ENCODE measurements at places on chromosomes 11 and 22.
A peak's percentile ranks its signal among the peaks of the same experiment; 100 is the strongest.

- no peak for DNase-seq
- H3K36me3 ChIP-seq: no peaks in the 10 kb centered on the region
- H3K27me3 ChIP-seq: no peaks in the 10 kb centered on the region
- H3K27ac ChIP-seq: no peak overlapping the region
- no peak overlapping the region for H3K4me3 ChIP-seq
These were observed 12.1 kb downstream of the TYR start for GRCh38 chr11:89189776-89190175.

GRCh38 chr22:42685941-42686653, 34.6 kb downstream of the A4GALT start:
- H3K4me1 ChIP-seq: peaks cover 23% of the 10 kb centered on the region
- peak; percentile 41 for DNase-seq
- H3K4me3 ChIP-seq: no peak overlapping the region
- no peak overlapping the region for H3K27ac ChIP-seq
- H3K27me3 ChIP-seq: no peaks in the 10 kb centered on the region

DNA sequence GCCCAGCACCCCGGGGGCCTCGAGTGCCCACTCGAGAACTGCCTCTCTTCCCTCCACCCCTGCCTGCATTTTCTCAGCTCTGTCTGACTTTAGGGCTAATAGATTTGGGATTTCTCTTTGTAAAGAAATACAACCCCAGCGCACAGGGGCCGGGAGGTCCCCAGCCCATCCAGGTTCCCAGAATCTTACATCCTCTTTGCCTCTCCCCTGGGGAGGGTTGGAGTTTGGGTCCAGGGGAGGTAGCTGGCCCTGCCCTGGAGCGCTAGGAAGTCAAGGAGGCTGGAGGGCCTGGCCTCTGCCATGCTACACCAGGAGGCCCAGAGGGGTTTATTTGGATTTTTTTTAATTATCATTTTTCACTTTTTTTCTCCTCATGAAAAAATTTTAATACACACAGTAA, 65.7 kb upstream of the LMO1 start:
- peaks cover 70% of the 10 kb centered on the region for H3K4me1 ChIP-seq
- no peak for DNase-seq
- no peaks in the 10 kb centered on the region for H3K27me3 ChIP-seq
- H3K36me3 ChIP-seq: no peaks in the 10 kb centered on the region

GRCh38 chr11:13010749-13011465, 1.8 kb downstream of the RASSF10 start:
- peaks cover 61% of the 10 kb centered on the region for H3K27me3 ChIP-seq
- no peak overlapping the region for H3K27ac ChIP-seq
- peak; percentile 74 for DNase-seq
- H3K4me1 ChIP-seq: peaks cover 54% of the 10 kb centered on the region
- H3K4me3 ChIP-seq: peak overlapping the region; percentile 54
- no peaks in the 10 kb centered on the region for H3K36me3 ChIP-seq

GRCh38 chr11:5280582-5281102, 10.9 kb upstream of the HBE1 start:
- DNase-seq: peak; percentile 39
- H3K27me3 ChIP-seq: no peaks in the 10 kb centered on the region
- H3K27ac ChIP-seq: no peak overlapping the region

- H3K4me3 ChIP-seq: no peak overlapping the region
- H3K27me3 ChIP-seq: no peaks in the 10 kb centered on the region
- no peaks in the 10 kb centered on the region for H3K36me3 ChIP-seq
- peaks cover 10% of the 10 kb centered on the region for H3K4me1 ChIP-seq
These were observed 172.6 kb downstream of the WNT11 start for GRCh38 chr11:76033699-76034098.

DNA sequence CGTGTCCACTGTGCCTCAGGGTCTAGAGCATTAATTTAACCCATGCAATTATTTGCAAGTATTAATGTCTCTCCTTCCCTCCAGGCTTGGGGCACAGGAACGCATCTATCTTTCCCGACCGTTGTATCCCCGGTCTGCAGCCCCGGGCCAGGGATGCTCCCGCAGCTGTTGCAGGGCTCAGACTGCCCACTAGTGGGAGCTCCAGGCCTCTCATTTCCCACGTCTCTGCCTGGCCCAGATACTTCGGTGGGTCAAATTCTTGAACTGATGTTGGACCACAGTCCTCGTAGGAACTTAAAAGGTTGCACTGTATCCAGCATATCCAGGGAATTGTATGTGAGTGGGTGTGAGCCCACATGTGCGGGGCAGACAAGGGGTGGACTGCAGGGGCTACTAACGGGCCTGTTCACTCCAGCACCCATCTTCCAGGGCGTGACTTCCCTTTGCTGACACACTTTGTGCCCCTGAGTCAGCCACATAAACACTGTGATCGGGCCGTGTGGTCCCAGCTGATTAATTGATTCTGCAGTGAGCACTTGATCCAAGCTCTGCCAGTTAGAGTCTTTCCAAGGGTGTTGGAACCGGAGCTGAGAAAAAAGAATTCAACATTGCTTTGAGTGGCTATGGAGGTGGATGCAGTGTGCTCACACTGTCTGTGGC, 451.3 kb downstream of the TBC1D22A start:
- H3K4me1 ChIP-seq: no peaks in the 10 kb centered on the region
- H3K36me3 ChIP-seq: no peaks in the 10 kb centered on the region
- H3K27ac ChIP-seq: no peak overlapping the region
- peak; percentile 15 for DNase-seq
- H3K27me3 ChIP-seq: no peaks in the 10 kb centered on the region

GRCh38 chr11:45803971-45804760, 783 bp upstream of the SLC35C1 start:
- peak overlapping the region; percentile 64 for H3K4me3 ChIP-seq
- no peak overlapping the region for H3K27ac ChIP-seq
- DNase-seq: peak; percentile 79
- H3K27me3 ChIP-seq: peaks cover 38% of the 10 kb centered on the region

DNA sequence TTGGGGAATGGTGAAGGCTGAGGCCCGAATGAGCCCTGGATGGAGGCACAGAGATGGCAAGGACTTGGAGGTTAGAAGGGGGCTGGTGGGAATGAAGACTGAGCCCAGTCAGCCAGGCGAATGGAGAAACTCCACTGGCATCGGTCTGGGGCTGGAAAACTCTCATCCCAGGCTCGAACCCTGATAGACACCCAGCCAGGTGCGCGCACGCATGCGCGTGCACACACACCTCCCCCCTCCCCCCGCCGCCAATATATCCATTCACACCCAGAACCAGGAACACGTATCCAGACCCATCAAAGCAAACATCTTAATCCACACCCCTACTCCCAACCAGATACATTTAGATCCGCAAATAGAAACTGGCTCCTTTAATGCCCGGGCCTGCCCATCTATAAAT, 139.3 kb downstream of the CEP164 start:
- H3K36me3 ChIP-seq: no peaks in the 10 kb centered on the region
- H3K27me3 ChIP-seq: no peaks in the 10 kb centered on the region

DNA sequence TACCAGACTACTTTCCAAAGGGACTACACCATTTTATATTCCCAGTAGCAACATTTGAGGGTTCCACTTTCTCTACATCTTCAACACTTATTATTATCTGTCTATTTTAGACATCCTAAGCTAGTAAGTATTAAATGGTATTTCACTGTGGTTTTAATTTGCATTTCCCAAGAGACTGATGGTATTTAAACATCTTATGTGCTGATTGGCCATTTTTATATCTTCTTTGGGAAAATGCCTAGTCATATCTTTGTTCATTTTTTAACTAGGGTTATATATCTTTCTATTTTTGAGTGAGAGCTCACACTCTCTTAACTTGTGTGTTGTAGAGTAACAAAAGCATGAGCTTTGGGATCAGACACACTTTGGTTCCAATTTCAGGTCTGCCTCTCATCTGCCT, 73.7 kb downstream of the PRCP start:
- H3K36me3 ChIP-seq: no peaks in the 10 kb centered on the region
- H3K27ac ChIP-seq: no peak overlapping the region
- no peak for DNase-seq
- H3K4me3 ChIP-seq: no peak overlapping the region
- H3K27me3 ChIP-seq: peaks cover 79% of the 10 kb centered on the region

- no peak overlapping the region for H3K27ac ChIP-seq
- H3K36me3 ChIP-seq: no peaks in the 10 kb centered on the region
- no peak for DNase-seq
- peaks cover 17% of the 10 kb centered on the region for H3K4me1 ChIP-seq
- H3K4me3 ChIP-seq: no peak overlapping the region
These were observed 10.7 kb downstream of the CRY2 start for GRCh38 chr11:45857961-45858474.

GRCh38 chr11:19511066-19511412, 201.6 kb upstream of the NAV2 start:
- H3K36me3 ChIP-seq: no peaks in the 10 kb centered on the region
- H3K27me3 ChIP-seq: peaks cover 6% of the 10 kb centered on the region
- peaks cover under 1% of the 10 kb centered on the region for H3K4me1 ChIP-seq

- H3K27ac ChIP-seq: no peak overlapping the region
- H3K27me3 ChIP-seq: no peaks in the 10 kb centered on the region
- peak; percentile 78 for DNase-seq
- no peaks in the 10 kb centered on the region for H3K4me1 ChIP-seq
- no peaks in the 10 kb centered on the region for H3K36me3 ChIP-seq
These were observed 52.9 kb downstream of the SYT13 start for GRCh38 chr11:45233121-45233803.

DNA sequence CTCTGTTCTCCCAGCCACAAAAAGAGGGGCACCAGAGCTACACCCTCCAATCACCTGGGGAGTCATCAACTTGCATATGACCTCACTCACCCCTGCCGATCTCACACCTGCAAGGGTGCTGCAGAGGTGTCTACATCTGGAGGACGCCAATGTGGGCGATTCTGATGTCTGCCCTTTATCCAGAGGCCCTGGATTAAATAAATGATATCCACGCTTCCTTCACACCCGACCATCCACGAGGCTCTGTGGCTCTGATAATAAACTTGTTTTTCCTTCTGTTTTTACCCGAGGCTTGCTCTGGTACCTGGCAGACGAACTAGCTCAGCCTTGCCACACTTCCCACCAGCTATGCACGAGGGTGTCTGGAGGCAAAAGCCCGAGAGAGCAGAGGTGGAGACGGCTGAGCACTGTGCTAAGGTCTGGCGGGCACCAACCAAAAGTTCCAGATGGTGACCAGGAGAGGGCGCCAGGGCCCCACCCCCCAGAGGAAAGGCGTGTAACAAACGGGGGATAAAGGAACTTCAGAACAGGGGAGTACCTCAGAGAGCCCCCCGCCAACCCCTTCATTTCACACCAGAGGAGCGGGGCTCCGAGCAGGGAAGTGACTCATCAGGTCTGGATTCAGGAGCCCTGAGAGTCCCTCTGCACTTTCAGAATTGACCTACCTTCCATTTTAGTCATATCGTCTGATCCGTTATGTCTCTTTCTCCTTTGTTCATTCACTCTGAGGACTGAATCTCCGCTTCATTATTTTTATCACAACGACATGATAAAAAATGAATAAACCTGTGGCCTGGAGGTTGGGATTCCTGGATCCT, 13.5 kb downstream of the SCN3B start:
- H3K27me3 ChIP-seq: no peaks in the 10 kb centered on the region
- no peak overlapping the region for H3K27ac ChIP-seq
- DNase-seq: peak; percentile 71
- H3K4me1 ChIP-seq: no peaks in the 10 kb centered on the region

- no peak for DNase-seq
- no peak overlapping the region for H3K4me3 ChIP-seq
- H3K27ac ChIP-seq: no peak overlapping the region
- no peaks in the 10 kb centered on the region for H3K36me3 ChIP-seq
- H3K27me3 ChIP-seq: peaks cover 36% of the 10 kb centered on the region
- H3K4me1 ChIP-seq: peaks cover 8% of the 10 kb centered on the region
These were observed 496 bp upstream of the CST6 start for GRCh38 chr11:66011239-66011784.

DNA sequence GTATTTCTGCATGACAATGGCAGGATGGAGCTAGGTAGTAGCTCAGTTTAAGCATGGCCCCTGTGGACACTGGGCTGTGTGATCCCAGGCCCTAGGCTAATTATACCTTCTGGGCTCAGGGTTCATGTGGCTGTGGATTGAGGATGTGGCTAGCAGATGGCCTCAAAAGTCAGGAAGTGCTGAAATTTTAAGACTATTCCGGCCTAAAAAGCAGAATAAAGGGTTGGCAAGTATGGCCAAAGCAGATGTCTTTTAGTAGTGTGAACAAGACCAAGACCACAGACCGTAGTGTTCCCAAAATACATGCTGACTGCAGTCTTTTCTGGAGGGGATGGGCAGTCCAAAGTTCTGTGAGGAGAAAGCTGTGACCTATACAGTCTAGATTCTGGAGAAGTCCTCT, 115.7 kb upstream of the RAG2 start:
- no peaks in the 10 kb centered on the region for H3K36me3 ChIP-seq
- peaks cover 9% of the 10 kb centered on the region for H3K4me1 ChIP-seq
- DNase-seq: no peak
- H3K4me3 ChIP-seq: no peak overlapping the region
- no peak overlapping the region for H3K27ac ChIP-seq

DNA sequence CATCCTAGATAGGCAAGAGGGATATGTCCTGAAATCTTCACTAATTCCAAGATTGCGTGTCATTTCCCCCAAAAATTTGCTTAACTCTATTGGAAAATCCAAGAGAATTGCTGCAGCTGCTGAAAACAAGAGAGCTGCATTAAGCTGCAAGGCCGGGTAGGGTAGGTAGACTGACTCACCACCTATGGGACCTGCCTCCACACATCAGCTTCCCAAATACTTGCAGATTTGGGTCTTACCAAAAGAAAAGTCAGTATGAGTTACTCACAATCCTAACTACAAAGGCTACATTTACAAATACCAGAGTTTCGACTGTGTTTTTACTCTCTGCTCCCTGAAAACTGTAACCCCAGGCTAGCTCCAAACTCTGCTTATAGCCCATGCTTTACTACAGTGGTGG, 142.5 kb upstream of the TEAD1 start:
- no peak overlapping the region for H3K27ac ChIP-seq
- H3K36me3 ChIP-seq: no peaks in the 10 kb centered on the region
- DNase-seq: no peak
- H3K27me3 ChIP-seq: no peaks in the 10 kb centered on the region

GRCh38 chr22:45565171-45565570, 62.5 kb downstream of the FBLN1 start:
- no peak for DNase-seq
- H3K36me3 ChIP-seq: no peaks in the 10 kb centered on the region
- no peaks in the 10 kb centered on the region for H3K4me1 ChIP-seq
- H3K4me3 ChIP-seq: no peak overlapping the region

GRCh38 chr11:119363851-119364590, 17.5 kb downstream of the USP2 start:
- H3K27me3 ChIP-seq: peaks cover 46% of the 10 kb centered on the region
- H3K36me3 ChIP-seq: no peaks in the 10 kb centered on the region
- H3K4me1 ChIP-seq: peaks cover 32% of the 10 kb centered on the region

GRCh38 chr11:117449111-117449693, 121.5 kb downstream of the CEP164 start:
- no peaks in the 10 kb centered on the region for H3K36me3 ChIP-seq
- no peak for DNase-seq

DNA sequence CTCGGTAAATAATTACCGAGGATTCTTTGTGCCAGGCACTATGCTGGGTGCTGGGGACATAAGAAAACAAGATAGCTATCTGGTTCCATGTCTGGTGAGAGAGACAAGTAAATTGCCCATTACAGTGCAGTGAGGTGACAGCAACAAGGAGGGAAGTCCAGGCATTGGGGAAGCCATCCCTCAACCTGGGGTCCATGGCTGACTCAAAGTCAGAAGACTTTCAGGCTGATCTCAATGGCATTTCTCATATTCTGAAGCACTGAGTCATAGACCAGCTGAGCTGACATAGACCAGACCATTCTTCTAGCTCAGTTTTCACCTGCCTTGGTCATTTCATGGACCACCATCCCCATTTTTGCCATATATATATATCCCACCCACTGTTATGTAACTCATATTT, 158.8 kb downstream of the TTC17 start:
- no peak for DNase-seq
- H3K27me3 ChIP-seq: no peaks in the 10 kb centered on the region
- H3K4me1 ChIP-seq: peaks cover 12% of the 10 kb centered on the region

- no peak for DNase-seq
- no peak overlapping the region for H3K27ac ChIP-seq
- H3K4me1 ChIP-seq: no peaks in the 10 kb centered on the region
- no peaks in the 10 kb centered on the region for H3K36me3 ChIP-seq
- H3K27me3 ChIP-seq: peaks cover 10% of the 10 kb centered on the region
These were observed 492.6 kb upstream of the CADM1 start for GRCh38 chr11:115996808-115997188.
